Nucleus accumbens (tissue), 56 donors: ENCODE measurements at places on chromosomes 16 and 17.

DNA sequence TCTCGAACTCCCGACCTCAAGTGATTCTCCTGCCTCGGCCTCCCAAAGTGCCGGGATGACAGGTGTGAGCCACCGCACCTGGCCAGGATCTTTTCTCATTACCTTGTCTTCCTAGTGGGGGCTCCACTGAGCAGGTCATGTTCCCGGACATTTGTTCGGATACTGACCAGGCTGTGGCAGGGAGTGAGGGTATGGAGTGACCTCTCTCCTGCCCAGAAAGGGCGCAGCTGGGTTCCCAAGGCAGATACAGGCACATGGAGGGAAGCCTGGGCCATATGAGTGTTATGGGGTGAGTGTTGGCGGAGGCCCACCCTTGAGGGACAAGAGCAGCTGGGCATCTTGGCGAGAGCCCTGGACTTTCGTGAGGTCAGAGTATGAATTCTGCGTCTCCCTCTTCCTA is 5.5 kb downstream of the SERPINF1 start:
- no peak for DNase-seq

- DNase-seq = no peak
These were observed 18.3 kb downstream of the CDC42EP4 start for GRCh38 chr17:73293480-73293911.

GRCh38 chr16:62408760-62409159 is 372.5 kb upstream of the CDH8 start:
- no peak for DNase-seq

- no peak for DNase-seq
These were observed 2.7 kb downstream of the UTP18 start for GRCh38 chr17:51263006-51263405.

- DNase-seq = peak; percentile 7
These were observed 507 bp downstream of the SERPINF1 start for GRCh38 chr17:1762233-1762900.

DNA sequence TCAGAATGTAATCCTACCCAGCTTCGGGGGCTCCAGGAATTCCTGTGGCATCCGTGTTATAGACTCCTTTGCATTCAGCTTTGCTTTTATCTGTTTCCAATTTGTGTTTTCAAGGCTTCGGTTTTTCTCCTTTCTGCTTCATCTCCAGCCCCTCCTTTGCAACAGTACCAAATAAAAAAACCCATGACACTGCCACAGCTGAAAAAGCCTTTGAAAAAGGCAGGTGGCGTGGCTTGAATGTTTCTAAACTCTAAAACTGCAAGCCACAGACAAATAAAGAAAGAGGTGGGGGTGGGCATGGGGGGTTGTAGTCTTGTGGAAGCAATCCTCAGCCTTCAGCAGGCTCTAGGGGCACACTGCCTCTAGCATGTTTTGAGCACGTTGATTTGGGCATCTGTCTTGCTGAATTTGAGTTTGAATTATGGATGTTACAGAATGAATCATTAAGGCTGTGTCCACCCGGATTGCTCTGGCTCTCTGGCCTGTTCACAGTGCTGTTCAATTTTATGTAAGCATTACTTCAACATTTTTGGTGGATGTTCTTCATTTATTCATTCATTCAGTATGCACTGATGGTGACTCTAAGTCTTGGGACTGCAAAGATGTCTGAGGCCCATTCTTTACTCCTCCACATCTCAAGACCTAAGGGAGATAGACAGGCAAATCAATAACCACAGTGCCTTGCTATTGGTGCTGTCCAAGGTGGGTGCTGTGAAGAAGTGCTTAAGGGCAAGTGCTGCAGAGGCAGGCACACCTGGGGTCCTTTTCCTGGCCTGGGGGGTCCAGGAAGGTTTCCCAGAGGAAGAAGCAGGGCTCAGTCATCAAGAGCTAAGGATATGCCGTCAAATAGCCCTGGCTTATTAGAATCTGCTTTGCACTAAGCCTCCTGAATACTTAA is 77.4 kb downstream of the CDH13 start:
- no peak for DNase-seq

DNA sequence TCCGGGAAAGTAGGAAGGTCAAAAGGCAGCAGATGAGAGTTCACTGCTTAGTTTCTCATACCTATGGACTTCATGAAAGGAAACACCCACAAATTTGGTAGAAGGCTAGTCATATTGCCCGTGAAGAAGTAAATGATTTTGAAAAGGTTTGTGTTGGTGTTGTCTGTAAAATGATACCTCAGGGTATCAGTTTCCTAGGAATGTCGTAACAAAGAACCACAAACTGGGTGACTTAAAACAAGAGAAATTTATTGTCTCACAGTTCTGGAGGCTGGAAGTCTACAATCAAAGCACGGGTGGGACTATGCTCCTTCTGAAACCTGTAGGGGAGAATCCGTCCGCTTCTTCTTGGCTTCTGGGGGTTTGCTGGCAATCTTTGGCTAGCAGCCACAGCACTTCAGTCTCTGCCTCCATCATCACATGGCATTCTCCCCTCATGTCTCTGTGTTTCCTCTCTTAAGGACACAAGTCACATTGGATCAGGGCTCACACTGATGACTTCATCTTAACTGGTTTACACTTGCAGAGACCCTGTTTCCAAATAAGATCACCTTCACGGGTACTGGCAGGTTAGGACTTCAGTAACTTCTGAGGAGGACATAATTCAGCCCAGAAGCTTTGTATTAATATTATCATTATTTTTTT is 2.0 kb upstream of the NAE1 start:
- no peak for DNase-seq

DNA sequence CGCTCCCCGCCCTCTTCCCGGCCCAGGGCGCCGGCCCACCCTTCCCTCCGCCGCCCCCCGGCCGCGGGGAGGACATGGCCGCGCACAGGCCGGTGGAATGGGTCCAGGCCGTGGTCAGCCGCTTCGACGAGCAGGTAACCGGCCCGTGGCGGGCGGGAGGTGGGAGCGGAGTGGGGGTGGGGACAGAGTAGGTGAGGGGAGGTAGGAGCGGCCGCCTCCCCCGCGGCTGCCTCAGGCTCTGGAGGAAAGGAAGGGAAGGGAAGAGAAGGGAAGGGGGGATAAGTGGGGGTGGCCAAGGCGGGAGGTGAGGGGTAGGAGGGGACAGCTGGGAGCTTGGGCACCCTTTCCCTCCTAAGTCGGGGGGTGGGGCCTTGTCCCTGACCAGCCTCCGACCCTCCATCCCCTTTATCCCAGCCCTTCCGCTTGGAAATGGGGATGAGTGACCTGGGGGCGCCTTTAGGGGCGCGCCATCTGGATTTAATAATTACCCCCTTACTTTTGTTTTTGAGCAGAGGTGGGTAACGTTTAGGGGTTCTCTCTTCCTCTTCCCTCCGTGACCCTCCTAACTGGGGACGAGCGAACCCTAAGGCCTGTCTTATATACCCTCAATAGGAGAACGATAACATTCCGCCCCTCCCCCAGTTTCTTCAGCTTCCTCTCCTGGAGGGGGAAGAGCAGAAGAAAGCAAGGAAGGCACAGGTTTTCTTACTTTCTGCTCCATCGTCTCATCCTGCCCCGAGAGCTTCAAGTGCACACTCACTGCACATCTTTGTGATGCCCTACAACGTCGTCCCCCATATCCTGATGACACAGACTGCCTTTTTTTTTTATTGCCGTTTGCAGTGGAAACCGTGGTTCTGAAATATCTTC is 694 bp downstream of the NF1 start:
- DNase-seq = peak; percentile 30

GRCh38 chr17:35046740-35047283 is 16.7 kb downstream of the RFFL start:
- peak; percentile 16 for DNase-seq

DNA sequence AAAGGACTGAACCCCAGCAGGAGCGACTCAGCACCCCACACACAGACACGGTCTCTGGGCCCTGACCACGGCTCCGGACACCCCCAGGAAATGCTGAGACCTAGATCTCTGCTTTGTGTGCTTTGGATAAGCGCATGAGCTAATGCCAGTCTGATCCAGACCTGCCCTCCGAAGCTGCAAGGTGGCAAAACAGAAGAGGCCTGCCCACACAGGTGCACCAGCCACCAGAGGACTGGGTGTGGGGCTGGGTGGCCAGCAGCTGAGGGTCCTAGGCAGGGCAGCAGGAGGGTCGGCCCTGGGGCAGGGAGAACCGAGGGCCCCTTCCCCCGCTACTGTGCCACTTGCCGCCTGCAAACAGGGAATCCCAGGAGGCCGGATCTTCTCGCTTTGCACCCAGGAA is 30.7 kb upstream of the EIF1 start:
- no peak for DNase-seq

DNA sequence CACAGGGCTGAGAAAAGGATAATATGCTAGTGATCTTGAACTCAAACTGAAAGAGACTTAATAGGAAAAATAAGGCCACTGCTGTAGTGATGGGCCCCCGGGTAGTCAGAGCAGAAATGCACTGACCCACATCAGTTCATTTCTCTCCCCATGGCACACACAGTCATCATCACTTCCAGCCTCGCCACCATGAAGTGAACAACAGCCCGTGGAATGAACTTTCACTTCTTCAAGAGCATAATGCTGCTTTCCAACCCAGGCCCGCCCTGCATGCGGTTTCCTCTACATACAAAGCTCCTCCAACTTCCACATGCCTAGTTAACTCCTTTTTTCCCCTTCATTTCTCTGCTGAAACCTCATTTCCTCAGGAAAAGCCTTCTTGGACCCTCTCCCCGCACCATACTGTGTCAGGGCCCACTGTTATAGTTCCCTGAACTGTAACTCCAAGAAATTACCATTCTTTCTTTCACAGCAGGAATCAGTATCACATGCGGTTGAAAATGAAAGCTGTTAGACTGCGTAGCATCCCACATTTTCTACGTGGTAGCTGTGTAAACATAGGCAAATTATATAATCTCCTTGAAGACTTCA is 65.8 kb upstream of the SMIM36 start:
- no peak for DNase-seq

- DNase-seq = no peak
These were observed 99.9 kb upstream of the LHX1 start for GRCh38 chr17:36837195-36837938.

- DNase-seq = no peak
These were observed 18.1 kb downstream of the TMC6 start for GRCh38 chr17:78110363-78111015.

GRCh38 chr16:1413684-1414531 is 596 bp downstream of the UNKL start:
- peak; percentile 31 for DNase-seq

DNA sequence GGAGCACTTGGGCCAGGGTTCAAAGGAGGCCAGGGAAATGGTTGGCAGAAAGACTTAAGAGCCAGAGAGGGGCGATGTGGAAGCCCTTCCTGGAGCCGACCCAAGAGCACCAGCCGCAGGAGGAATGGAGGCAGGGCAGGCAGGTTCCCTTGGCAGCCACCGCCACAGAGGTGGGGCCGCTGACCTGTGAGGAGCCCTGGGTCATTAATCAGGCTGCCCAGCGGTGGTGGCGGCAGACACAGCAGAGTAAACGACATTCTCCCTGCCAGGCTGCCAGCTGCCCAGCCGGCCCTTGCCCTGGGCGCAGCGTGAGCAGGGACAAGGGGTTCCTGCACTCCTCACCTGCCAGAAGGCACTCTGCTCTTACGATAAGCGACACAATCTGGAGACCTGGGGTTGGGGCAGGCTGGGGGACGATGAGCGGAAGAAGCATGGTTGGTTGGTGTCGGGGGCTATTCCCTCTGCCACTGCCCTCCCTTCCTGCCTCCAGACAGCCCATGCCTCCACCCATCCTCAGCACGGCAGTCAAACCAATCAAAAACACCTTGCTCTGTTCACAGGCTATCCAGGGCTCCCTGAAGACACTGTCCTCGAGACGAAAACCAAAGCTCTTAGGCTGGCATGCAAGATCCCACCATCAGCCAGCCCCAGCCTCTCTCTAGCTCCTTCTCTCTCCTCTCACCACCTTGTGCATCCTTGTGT is 40.9 kb downstream of the PLXDC1 start:
- no peak for DNase-seq

DNA sequence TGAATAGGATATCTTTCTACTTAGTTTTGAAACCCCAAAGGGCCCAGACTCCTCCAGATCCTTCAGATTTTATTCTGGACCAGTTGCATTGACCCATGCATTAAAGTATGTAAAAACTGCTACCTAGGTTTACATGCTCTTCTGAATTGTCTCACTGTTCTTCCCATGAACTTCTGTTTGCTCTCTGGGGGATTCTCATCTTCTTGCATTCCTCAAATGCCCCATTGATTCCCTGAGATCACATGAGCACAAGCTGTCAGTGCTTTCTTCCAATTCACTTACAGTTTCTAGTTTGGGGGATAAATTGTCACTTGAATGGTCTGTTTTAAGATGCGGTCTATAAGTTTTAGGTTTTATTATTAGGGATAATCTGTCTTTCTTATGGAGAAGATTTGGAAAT is 188.9 kb upstream of the KIF2B start:
- no peak for DNase-seq

DNA sequence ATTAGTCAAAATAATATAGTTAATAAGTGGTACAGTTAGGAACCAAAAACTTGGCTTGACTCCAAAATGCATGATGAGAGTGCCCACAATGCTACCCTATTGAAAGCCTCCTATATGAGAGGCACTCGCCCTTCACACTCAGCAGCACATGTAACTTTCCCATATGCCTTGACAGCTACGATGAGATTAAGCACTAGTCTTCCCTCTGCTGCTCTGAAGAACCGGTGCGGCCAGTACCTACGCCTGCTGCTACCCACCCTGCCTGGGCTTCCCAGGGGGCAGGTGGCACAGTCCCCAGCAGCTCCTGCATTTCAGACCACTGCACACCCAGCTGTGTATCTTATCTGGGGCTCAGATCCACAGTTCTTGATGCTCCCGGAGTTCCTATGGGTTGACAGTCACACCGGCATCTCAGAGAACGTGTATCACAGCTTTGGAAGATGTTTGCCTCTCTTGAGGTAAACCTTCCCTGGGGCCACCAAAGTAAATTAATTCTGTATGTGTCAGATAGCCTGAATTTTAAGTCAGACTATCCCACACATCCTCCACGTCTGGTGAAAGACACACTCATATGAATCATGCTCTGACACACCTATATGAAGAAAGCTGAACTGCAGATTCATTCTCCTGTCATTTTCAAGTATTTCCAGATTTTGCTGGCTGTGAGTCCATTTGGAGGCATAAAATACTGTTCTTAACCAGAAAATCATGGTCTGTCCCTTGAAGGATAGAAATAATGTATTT is 77.8 kb downstream of the MYH10 start:
- DNase-seq = no peak

DNA sequence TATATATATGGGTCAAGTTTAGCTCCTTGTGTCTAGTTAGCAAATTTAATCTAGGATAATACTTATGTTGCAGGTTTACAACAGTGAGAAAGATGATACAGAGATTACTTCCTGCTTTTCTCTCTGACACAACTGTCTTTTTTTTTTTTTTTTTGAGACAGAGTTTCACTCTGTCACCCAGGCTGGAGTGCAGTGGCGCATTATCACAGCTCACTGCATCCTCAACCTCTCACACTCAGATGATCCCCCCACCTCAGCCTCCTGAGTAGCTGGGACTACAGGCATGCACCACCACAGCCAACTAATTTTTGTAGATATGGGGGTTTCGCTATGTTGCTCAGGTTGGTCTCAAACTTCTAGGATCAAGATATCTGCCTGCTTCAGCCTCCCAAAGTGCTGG is 706.9 kb upstream of the SOX9 start:
- DNase-seq = no peak

DNA sequence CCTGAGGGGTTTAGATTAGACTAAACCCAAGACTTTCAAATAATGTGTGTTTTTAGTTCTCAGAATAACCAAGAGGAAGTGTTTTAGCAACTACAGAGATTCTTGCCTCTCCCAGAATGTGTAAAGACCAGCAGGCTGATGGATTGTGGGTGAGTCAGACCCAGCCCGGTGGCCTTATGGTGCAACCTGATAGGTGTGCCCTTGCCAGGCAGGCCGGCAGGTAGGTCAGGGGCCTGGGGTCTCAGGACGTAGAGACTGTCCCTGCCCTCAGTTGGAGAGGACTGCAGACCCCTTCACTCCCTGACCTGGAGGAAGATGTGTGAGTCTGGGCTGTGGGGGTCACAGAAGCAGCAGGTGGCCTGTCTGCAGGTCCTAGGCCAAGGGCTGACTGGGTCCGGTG is 47.2 kb upstream of the ACSF3 start:
- no peak for DNase-seq
